HT-29 (cell line): ENCODE measurements at places on chromosomes 13 and 19.

GRCh38 chr13:99154064-99154463 lies 46.6 kb upstream of the UBAC2 start:
- no peak for DNase-seq

- no peak for DNase-seq
Measured at GRCh38 chr19:20365146-20365545, 198.1 kb downstream of the ZNF486 start.

GRCh38 chr13:73913079-73913740 lies 221.0 kb downstream of the KLF12 start:
- no peak for DNase-seq

DNA sequence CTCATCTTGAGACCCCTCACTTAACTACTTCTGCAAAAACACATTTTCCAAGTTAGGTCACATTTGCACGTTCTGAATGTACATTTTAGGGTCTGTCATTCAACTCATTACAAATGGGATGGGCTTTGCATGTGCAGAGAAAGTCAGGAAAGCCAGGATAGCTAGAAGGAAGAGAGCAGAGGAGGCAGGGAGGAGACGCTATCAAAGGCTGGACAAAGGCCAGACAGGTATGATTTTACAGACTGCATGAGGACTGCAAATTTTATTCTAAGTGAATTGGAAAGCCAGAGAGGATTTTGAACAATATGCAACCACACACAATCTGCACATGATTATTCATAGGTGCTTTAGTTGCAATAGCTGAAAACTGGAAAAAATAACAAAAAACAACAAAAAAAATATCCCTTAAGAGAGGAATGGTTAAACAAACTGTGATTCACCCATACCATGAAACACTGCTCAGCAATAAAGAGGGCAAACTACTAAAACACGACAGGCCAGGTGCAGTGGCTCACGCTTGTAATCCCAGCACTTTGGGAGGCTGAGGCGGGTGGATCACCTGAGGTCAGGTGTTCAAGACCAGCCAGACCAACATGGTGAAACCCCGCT lies 21.1 kb downstream of the SYDE1 start:
- no peak for DNase-seq

DNA sequence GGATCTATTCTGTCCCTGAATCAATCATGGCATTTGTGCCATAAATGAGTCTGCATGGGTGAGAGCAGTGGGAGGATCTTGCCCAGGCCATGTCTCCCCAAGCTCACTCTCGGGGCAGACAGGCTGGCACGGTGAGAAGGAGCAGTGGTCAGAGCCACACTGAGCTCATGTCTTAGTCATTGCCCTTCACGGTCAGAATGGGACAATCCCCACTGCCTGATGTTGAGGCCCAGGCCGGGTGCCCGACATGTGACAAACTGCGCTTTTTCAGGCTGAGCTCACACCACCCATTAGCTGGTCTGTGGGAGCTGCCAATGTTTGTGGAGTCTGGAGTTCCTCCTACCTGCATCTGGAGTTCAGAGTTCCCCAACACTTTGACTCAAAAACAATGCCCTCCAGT lies 481.9 kb downstream of the COG6 start:
- no peak for DNase-seq

DNA sequence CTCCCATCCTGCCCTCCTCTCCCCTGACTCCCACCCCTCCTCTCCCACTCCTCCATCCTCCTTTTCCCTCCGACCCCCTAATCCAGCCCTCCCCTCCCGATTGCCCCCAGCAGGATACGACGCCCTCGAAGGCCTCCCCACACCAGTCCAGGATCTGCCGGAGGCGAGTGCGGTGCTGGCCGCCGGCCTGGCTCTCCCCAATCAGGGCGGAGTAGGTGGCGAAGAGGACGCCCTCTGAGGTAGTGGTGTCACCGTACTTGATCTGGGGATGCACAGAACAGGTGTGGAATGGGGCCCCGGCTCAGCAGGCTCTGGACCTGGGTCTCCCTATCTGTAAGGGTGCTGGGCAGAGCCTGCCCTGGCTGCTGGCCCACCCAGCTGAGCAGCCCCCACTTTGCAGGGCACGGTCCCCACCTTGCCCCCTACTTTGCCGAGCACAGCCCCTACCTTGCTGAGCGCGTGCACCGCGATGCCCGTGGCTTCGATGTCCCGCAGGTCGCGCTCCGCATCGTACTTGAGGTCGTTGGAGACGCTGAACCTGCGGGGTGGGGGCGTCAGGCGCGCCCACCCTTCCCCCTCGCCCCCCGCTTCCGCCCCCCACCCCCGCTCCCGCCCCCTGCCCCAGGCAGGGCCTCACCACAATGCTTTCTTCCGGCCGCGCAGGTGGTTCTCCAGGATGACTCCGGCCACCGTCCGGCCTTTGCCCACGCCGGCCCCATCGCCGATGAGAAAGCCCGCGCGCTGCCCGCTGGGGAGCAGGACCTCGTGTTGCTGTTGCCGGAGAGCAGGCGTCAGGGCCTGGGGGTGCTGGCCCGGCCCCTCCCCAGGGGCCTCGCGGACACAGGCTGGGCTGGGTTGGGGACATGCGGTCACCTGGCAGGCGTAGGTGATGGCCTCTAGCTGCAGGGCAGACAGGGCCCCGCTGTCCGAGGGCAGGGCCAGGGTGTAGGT lies 18.5 kb downstream of the GPX4 start:
- DNase-seq = no peak

DNA sequence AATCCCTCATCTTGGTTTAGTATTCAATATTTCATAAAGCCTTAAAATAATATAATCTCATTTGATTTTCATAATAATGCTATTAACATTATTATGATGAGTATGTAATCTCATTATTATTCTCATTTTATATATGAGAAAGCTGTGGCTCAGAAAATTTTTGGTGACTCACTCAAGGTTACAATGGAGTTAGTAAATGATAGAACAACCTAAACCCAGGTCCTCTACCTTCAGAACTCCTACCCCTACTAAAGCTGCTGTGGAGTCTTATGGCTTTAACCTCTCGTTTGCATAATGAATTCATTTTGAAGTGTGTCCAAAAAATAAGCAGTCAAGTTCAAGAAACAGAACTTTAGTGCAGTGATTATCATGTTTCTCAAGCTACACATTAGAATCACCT lies 226.3 kb downstream of the TBC1D4 start:
- no peak for DNase-seq

DNA sequence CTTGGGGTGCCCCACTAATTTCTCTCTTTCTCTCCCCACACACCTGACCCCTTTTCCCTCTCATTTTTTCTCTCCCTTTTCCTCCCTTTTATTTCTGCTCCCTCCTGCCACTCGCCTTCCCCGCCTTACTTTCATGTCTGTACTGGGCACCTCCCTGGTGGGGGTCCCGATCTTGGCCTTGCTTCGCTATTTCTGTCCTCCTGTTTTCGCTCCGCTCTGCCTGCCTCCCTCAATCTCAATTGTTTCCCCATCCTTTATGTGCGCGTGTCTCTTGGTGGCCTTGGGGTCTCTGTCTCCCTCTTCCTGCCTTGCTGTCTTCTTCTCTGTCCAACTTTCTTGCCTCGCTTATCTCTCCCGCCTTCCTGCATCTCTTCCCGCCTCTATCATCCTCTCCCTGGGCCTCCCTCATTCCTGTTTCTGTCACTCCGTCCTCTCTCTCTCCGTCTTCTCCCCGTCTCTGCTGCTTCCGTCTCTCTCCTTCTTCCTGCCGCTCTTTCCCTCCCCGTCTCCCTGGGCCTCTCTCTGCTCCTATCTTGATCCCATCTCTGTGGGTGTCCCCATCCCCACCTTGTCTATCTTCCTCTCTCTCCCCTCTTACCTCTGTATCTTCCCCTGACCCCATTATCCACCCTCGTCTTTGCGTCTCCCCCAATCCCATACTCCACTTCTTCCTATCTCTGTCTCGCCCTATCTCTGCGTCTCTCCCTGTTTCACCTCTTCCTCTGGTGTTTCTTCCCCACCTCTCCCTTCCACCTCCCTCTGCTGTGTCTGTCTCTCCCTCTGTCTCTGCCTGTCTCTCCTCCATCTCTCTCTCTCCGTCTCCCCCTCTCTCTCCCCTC lies 4.0 kb downstream of the GRIN2D start:
- no peak for DNase-seq

GRCh38 chr13:40648040-40648439 lies 18.4 kb downstream of the FOXO1 start:
- peak; percentile 30 for DNase-seq

DNA sequence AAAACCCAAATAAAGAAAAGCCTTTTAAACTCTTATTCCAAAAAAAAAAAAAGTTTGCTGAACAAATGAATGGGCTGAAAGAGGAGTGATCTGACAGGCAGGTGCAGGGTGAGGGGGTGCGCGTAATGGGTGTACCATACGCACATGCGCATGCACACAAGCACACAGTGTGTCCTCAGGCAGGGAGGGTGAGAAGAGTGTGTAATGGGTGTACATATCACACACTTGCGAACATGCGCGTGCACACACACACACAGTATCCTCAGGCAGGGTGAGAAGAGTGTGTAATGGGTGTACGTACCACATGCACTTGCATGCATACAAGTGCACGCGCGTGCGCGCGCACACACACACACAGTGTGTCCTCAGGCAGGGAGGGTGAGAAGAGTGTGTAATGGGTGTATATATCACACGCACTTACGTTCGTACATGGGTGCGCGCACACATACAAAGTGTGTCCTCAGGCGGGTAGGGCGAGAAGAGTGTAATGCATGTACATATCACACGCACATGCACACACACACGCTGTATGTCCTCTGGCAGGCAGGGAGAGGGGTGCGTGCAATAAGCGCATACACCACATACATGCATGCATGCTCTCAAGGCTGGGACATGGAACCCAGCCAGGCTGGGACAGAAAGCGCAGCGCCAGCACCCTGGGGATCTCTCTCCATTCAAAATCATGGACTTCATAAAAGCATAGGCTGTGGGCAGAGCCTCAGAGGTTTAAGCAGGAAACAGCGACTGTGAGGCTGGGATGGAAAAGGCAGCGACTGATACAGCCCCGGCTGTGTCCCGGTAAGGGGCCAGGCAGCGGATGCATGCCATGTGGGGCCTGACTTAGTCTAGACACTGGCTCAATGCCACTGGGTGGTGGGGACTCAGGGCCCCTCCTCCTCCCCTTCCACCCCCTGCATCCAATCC lies 70.4 kb downstream of the CEBPG start:
- no peak for DNase-seq

DNA sequence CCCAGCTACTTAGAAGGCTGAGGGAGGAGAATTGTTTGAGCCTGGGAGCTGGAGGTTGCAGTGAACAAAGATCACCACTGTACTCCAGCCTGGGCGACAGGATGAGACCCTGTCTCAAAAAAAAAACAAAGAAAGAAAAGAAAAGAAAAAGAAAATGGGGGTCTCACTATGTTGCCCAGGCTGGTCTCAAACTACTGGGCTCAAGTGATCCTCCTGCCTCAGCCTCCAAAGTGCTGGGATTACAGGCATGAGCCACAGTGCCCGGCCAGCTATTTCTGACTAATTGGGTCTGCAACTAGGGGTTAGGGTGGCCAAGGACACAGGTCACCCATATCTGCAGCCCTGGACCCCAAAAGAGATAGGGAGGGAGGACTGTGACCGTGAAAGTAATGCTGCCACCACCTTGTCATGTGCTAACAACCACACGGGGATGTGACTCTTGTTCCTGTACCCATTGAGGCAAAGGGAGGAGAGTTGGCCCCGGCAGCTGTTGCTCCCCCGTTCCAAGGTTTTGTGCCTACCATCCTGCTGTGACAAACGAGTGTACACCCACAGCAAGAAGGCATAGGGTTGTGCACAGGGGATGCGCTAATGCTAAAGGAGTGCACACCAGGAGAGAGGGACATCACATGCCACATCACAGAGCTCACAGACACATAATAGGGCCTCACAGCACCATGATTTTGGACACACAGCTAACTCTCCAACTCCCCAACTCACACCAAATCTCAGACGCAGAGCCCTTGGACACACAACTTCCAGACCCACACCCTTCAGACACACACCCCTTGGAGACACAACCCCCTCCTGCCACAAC lies 619 bp downstream of the MEF2B start:
- no peak for DNase-seq

DNA sequence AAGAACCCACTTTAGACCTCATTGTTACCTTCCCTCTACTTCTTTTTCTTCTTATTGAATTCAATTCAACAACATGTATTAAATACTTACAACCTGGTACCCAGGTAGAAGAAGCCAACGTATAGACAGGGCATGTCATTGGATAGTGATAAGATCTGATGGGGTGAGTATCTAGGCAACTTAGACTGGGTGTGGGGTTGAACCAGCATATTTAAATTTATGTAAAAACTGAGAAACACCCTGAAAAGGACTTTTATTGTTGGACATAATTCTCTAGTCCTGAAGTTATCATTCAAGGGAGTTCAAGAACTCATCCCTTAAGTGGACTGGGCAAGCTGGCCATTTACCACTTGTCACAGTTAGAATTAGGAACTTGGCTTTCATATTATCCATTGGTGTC lies 139.2 kb downstream of the ZIC5 start:
- no peak for DNase-seq

DNA sequence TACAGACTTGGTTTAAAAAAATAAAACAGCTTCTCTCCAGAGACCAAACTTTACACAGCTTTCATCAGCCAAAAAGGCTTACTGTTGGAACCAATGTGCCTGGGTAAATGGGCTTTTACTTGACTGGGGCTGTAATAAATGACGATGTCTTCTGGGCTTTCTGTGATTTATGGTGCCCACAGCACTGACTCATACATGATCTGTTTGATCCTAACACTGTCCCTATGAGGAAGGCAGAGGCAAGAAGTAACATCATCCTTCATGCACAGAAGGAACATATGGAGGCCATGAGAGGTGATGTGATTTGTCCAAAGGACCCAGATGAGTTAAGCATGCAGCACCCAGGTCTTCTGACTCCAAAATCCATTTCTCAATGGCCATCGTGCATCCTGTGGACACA lies 77.4 kb downstream of the DOCK9 start:
- no peak for DNase-seq

DNA sequence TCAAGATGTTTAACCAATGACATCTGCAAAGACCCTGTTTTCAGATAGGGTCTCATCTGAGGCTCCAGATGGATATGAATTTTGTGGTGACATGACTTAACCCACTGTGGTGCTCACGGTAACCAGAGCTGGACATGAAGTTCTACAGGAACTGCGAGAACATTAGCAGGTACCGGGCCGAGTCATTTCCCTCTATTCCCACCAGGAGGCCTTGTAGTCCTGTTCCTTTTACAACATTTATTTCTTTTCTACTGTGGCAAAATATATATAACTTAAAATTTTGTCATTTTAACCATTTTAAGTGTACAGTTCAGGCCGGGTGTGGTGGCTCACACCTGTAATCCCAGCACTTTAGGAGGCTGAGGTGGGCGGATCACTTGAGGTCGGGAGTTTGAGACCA lies 7.6 kb upstream of the TSPAN16 start:
- peak; percentile 41 for DNase-seq

GRCh38 chr19:33595783-33596182 lies 26.0 kb upstream of the CHST8 start:
- DNase-seq = no peak

DNA sequence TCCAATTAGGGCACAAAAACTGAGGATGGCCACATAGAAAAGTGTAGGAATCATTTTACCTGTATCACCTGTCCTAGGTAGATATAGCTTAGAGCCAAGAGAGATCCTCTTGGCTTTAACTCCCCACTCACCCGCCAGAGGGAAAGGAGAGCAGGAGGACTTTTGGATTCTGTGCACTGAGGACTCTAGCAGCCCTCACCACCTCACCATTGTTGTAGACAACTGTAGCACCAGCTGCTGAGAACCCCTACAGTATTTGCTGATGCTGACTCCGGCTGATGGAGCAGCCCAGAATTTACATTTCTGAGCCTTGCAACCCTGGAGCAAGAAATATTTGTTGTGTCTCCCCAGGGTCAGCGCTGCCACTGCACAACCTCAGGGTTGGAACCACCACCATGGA lies 2044.4 kb downstream of the OLFM4 start:
- DNase-seq = no peak
